ENCODE measurements at places on chromosomes 7 and 10.

- DNase-seq: no peak
Observed at GRCh38 chr10:44958196-44958897, 1.3 kb upstream of the RASSF4 start.

DNA sequence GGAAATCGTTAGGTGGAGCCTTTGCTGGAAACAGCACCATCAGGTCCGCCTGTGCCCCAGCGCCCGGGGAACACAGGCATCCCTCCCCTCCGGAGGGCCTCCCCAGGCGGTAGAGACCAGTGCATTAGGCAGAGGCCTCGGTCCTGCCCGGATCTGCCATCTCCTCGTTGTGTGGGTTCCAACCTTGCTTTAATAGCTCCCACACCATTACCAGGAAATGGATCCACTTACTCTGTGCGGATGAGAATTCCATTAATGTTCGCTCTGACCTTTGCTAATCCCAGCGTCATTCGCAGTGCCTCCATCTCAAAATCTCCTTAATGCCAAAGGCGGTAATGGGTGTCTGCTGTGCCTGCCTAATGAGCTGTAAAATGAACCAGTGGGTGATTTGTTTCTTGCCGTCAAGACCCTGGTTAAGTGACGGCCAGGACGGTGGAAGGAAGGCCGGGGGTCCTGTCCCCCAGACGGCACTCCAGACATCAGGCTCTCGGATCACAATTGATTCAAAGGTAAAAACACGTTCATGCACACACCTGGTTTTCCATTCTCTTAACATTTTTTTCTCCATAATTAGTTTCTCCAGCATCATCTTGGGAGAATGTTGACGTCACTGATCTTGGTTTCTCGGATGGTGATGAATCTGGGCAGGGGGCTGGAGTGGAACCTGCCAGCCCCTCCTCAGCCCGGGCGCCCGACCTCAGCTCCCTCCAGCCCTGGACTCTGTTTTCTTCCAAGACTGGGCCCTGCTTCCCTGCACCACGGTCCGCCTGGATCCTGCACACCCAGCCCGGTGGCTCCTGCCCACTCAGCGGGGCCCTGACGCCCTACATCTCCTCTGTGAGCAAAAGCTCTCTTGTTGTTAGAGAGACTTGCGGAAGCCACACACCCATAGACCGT lies 22.8 kb upstream of the FAM20C start:
- DNase-seq: no peak

DNA sequence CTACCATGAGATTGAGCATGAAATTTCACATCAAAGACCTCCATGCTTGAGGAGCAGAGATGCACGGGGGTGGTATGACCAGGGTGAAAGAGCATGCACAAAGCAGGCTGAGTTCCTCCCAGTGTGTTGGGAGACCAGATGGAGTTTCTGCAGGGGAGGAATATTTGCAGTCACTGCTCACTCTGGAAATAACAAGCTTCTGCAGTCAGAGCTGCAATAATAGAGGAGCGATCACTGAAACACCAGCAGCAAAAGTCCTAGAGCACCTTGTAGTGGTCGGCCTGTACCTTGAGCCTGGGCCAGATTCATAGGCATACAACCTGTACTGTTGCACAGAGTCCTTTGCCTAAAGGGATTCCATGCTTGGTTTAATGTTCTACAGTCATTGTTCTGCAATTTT lies 184.5 kb upstream of the SP8 start:
- no peak for DNase-seq

GRCh38 chr7:93013446-93014061 lies 104.2 kb downstream of the SAMD9 start:
- peak; percentile 31 for DNase-seq

DNA sequence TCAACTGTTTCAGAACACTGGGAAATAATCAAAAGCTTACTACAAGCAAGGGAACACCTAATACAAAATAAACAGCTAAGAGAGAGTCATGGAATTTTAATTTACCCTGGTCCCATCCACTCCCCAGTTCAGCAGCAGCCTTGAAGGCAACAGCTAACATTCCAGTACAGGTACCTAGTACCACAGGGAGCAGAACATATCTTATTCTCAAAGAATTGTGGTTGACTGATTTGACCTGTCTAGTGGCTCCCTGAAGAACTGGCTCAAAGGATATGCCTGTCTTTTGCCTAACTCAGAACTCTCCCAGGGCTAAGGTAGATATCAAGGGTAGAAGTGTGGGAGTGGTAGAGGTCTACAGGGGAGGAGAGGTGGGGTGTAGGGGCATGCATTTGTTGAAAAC lies 32.3 kb downstream of the SMURF1 start:
- no peak for DNase-seq

GRCh38 chr10:127137391-127137790 lies 59.0 kb downstream of the INSYN2A start:
- no peak for DNase-seq

Measured in hematopoietic multipotent progenitor cell treated with erythropoietin and hydrocortisone succinate and interleukin-3 and kit ligand, for 4 days (in vitro differentiated cells).